ENCODE measurements at places on chromosomes 3 and 15.

DNA sequence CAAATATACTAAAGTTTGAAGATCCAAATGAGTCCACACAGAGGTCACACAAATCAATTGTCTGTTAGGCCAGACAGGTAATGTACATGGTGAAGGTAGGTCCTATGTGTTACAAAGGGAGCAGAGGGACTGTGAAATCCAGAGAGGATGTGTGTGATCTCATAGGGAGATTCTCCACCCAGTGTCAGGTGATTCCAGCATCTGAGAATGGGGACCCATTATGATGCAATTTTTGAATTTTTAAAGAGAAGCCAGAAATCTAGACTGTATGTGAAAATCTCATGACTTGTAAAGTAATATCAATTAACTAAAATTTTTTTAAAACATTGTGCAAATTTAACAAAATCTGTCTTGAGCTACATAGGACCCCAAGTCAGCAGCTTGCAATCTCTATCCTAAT, 58.3 kb upstream of the NEDD4 start:
- DNase-seq, result no peak

- no peak for DNase-seq
Measured at GRCh38 chr3:13552857-13553652, 4.1 kb downstream of the FBLN2 start.

- DNase-seq, result no peak
Measured at GRCh38 chr15:85750319-85751290, 44.1 kb downstream of the KLHL25 start.

- DNase-seq, result no peak
Measured at GRCh38 chr3:20246662-20247061, 60.7 kb upstream of the SGO1 start.

Measured in NCI-H774 (cell line).